HEK293T (cell line): ENCODE measurements at places on chromosomes 1 and 21.

DNA sequence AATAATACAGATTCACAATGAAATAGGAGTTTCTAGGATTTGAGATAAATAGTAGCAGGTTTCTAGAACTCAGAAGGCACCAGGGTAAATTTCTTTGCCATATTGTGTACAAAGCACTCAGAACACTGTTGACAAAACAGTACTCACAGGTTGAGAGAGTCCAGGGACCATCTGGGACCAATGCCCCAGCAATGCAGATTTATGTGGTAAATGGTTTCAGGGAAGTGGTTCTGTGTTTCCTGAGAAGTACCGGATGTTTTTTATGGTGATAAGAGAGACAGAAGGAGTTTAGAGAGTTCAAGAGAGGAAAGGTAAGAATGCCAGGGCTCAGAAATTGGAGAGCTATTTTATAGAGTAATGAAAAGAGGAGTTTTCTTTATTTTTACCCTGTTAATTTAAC lies 29.6 kb upstream of the DIPK1A start:
- DNase-seq, result no peak

DNA sequence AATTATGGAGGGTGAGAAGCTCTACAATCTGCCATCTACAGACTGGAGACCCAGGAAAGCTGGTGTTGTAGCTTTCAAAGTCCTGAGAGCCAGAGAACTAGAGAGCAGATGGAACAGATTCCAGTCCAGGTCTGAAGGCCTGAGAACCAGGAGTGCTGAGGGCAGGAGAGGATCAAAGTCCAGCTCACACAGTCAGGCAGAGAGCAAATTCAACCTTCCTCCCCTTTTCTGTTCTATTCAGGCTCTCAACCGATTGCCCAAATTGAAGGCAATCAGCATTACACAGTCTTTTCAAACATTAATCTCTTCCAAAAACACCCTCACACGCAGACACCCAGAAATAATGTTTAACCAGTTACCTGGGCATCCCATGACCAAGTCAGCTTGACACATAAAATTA lies 2.5 kb upstream of the TMPRSS2 start:
- no peak for DNase-seq

DNA sequence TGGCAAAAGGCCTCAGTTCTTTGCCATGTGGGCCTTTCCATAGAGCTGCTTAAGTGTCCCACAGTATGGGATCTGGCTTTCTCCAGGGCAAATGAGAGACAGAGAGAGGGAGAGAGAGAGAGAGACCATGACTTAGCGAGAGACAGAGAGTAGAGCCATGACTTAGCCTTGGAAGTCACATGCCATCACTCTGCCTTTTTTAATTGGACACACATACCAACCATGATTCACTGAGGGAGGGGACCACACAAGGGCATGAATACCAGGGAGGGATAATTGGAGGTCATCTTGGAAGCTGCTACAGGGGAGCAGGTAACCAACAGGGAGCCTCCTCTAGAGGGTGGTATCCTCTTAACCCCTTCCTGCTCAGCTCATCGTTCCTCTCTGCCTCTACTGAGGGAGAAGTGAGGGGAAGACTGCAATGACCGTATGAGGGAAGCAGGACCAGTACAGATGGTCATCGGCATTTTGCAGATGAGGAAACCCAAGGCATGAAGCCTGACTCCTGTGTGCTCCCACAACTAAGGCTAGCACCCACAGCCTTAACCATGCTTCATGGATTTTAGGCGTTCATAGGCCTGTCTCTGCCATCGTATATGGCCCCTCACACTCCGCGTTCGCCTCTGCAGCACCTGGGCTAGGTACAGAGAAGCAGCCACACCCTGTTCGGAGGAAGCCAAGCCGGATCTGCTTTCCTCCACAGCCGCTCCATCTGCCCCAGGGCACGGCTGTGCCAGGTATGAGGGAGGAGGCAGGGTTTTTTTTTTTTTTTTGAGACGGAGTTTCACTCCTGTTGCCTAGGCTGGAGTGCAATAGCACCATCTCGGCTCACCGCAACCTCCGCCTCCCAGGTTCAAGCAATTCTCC lies 38.6 kb downstream of the MEF2D start:
- no peak for DNase-seq

DNA sequence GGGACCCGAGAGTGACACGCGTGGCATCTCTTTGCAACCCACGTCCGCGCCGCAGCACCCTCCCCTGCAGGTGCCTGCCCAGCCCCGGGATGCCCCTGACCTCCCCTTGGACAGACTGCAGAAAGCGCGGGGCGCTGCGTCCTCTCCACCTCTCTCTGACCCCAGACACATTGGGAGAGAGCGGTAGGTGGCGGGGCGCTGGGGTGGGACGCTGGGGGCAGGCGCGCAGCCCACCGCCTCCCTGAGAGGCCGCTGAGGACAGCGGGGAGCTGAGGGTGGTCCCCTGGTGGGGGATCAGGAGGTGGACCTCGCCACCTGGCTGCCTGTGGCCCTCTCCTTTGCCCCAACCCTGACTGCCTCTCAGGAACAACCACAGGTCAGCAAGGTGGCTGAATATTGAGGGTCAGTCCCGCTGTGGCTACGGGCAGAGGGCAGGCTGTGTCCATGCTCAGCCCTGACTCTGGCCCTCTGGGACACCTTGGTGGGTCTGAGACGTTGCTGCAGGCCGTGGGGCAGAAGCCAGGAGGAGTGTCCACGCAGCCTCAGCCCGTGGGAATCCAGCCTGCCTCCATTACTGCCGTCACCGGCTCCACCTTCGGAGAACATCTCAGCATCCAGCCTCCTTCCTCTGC lies 761 bp upstream of the UBE2J2 start:
- no peak for DNase-seq

- no peak for DNase-seq
Observed at GRCh38 chr1:8925406-8925805, 20.3 kb upstream of the CA6 start.

DNA sequence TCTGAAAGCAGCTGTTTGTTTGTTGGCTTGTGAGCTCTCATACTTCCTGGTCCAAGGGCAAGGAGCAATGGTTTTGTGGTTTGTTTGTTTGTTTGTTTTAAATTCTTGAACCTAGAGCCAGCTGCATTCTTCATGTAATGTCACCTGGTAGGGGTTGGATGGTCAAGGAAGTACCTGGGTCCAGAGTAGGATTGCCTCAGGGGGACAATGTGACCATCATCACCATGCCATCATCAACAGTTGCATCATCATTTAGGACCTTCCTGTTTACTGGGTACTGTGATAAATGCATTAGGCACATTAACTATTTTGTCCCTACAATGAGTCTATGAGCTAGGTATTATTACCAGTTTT lies 14.7 kb upstream of the MYOG start:
- no peak for DNase-seq

- DNase-seq, result no peak
Observed at GRCh38 chr1:107946794-107947193, 18.2 kb downstream of the VAV3 start.

DNA sequence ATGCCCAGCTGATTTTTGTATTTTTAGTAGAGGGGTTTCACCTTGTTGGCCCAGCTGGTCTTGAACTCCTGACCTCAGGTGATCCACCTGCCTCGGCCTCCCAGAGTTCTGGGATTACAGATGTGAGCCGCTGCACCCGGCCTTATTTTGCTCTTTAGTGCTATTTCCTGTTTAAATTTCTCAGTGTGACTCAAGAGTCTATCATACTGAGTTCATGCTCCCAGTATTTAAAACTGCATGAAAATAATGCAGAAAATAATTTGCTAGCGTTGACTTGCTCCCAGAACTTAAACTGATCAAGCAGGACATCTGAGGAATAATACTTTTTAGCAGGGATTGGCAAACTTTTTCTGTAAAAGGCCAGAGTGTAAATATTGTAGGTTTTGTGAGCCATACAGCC lies 86.4 kb upstream of the C1orf21 start:
- no peak for DNase-seq
